GM23338 (cell line): ENCODE measurements at places on chromosomes 2 and 18. TPM values are rescaled to one million over a fixed set of nuclear protein-coding genes. Genes with fewer than 3 reads are reported as not detected.

DNA sequence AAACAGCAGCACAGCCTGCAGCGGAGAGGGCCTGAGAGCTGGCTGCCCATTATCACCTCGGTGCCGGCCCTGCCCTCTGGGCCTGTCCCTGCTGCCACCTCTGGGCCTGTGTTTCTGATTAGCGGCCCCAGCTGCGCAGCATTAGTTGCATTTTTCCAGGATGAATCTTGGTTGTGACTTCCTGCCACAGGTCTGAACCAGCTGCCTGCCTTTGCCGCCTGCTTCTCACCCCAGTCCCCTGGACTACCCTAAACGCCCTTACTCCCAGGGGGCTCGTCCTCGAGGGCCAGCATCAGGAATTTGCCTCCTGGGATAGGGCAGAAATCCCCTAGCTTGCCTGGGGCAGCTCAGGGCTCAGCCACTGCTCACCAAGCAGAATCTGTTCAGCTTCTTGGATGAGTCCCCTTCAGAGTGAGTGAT lies 342.8 kb downstream of the DYSF start:
- DNase-seq: no peak
- H3K4me3 ChIP-seq: no peak overlapping the region
- H3K27me3 ChIP-seq: no peaks in the 10 kb centered on the region
- H3K27ac ChIP-seq: no peak overlapping the region

Gene CD8B2
- not detected in 2 replicates for total RNA-seq

DNA sequence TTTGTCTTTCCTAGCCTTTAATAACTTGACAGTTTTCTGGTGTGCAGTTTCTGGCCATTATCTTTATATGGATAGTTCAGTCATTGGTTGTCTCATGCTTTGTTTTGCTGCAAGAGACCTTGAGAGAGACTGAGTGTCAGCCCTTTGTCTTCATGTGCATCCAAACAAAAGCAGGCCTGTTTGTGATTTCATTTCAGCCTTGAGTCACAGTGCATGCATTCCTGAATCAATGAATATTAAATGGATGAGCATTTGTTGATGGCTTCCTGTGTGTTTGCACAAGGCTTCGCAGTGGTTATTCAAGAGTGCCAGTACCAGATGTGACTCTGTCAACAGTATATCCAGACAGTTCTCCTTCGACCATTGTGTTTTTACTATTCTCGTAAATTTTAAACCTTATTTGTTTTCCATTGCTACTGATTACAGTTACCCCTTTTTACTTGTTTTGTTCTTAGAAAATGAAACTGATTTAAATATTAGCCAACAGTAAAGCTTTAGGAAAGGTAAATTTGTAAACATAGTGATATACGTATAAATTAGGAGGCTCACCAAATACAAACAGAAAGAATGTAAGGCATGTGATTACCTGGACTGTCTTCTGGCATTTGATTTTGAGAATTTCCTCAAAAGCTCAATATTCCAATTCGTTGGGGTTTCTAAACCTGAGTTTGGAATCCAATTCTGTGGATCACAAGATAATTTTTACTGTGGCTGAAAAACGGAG lies 319.8 kb downstream of the CTNNA2 start:
- H3K27ac ChIP-seq: peak overlapping the region; percentile 94
- peak overlapping the region; percentile 0; the same call in 1 of the 2 replicates for H3K4me3 ChIP-seq
- no peaks in the 10 kb centered on the region for H3K27me3 ChIP-seq
- H3K4me1 ChIP-seq: peaks cover 51% of the 10 kb centered on the region
- H3K36me3 ChIP-seq: no peaks in the 10 kb centered on the region

GRCh38 chr18:55525845-55526244 lies 62.1 kb downstream of the TCF4 start:
- no peaks in the 10 kb centered on the region for H3K27me3 ChIP-seq
- H3K4me3 ChIP-seq: no peak overlapping the region
- no peak overlapping the region for H3K27ac ChIP-seq

DNA sequence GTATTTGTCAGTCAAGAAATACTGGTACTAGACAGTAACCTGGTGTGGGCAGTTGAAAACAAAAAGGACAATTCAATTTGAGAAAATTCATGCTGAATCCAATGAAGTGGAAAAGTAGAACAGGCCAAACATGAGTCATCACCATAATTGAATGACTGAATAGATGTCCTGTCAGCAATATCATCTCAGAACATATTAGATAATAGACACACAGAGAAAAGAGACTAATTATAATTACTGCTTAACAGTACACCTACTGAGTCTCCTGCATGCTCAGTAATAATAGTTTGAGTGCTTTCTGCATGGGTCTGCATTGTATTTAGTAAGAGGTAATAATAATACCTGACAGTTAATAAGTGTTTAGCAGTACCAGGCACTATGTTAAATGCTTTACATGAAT lies 138.6 kb upstream of the ZC3H15 start:
- no peaks in the 10 kb centered on the region for H3K4me1 ChIP-seq
- no peak for DNase-seq
- no peaks in the 10 kb centered on the region for H3K36me3 ChIP-seq
- no peak overlapping the region for H3K27ac ChIP-seq
- no peaks in the 10 kb centered on the region for H3K27me3 ChIP-seq

GRCh38 chr18:48974304-48975119 lies 23.7 kb upstream of the SMAD7 start:
- no peak for DNase-seq
- no peaks in the 10 kb centered on the region for H3K36me3 ChIP-seq
- H3K4me3 ChIP-seq: peak overlapping the region; percentile 66
- no peak overlapping the region for H3K27ac ChIP-seq
- peaks cover 37% of the 10 kb centered on the region for H3K4me1 ChIP-seq

Gene LINC00305
- not detected in 2 replicates for total RNA-seq

GRCh38 chr2:234873828-234874173 lies 78.0 kb upstream of the SH3BP4 start:
- no peaks in the 10 kb centered on the region; the same call in 1 of the 2 replicates for H3K36me3 ChIP-seq
- no peaks in the 10 kb centered on the region for H3K4me1 ChIP-seq
- H3K27me3 ChIP-seq: no peaks in the 10 kb centered on the region
- no peak overlapping the region for H3K27ac ChIP-seq
- DNase-seq: no peak

Gene ANKRD30BL
- total RNA-seq: 0.17 and 0.62 TPM in 2 replicates

- peaks cover 10% of the 10 kb centered on the region; the same call in 1 of the 2 replicates for H3K4me1 ChIP-seq
- DNase-seq: no peak
- H3K36me3 ChIP-seq: no peaks in the 10 kb centered on the region
- H3K27me3 ChIP-seq: peaks cover 49% of the 10 kb centered on the region
Observed at GRCh38 chr2:113284476-113284875, 5.8 kb upstream of the PAX8 start.

- H3K36me3 ChIP-seq: no peaks in the 10 kb centered on the region
- H3K4me3 ChIP-seq: no peak overlapping the region
- no peak overlapping the region for H3K27ac ChIP-seq
- no peak for DNase-seq
- H3K4me1 ChIP-seq: peaks cover 13% of the 10 kb centered on the region; the same call in 1 of the 2 replicates
- H3K27me3 ChIP-seq: no peaks in the 10 kb centered on the region
Observed at GRCh38 chr2:40367652-40368051, 84.2 kb downstream of the SLC8A1 start.

Gene FOXI3
- total RNA-seq: 11.8 and 13.3 TPM in 2 replicates

DNA sequence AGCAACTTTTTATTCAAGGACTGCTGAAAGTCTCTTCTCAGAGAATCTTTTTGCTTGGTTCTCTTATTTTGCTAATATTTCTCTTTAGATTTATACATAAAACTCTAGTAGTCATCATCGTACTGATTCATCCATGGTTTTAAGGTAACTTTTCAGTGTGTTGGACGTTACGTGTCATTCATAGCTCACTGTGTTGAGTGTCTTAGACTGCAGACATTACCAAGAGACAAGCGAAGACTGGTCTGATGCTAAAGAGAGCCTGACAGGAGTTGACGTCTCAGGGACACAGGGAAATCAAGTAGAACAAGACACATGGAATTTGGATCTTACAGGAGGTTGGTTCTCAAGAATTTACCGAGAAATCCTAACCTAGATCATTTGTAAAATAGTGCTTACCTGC lies 25.5 kb downstream of the RBM44 start:
- H3K4me1 ChIP-seq: no peaks in the 10 kb centered on the region
- H3K27me3 ChIP-seq: no peaks in the 10 kb centered on the region
- no peak overlapping the region for H3K4me3 ChIP-seq
- DNase-seq: no peak
- H3K36me3 ChIP-seq: no peaks in the 10 kb centered on the region

Gene SAP130
- 28.7 and 35.1 TPM in 2 replicates for total RNA-seq

DNA sequence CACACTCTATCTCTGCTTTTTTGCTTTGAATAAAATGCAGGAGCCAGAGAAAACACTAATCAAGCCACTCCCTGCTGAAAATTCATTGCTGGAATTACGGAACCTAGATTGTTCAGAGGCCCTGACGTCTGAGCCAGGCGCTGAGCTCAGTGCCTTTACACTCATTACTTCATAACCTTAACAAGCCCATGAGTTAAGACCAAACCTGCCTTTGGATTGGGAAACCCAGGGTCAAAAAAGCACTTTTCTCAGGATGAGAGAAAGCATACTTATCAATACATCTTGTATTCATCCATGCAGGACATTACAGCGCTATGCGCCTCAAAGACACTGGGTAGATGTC lies 762 bp downstream of the INO80C start:
- H3K27ac ChIP-seq: peak overlapping the region; percentile 64; the same call in 1 of the 2 replicates
- no peaks in the 10 kb centered on the region for H3K36me3 ChIP-seq
- H3K4me1 ChIP-seq: peaks cover 57% of the 10 kb centered on the region
- no peak for DNase-seq
- H3K4me3 ChIP-seq: peak overlapping the region; percentile 61

Gene CERKL
- total RNA-seq: 0.69 TPM in 1 of 2 replicates, not detected in the other

Gene CFC1
- total RNA-seq: not detected in 2 replicates

DNA sequence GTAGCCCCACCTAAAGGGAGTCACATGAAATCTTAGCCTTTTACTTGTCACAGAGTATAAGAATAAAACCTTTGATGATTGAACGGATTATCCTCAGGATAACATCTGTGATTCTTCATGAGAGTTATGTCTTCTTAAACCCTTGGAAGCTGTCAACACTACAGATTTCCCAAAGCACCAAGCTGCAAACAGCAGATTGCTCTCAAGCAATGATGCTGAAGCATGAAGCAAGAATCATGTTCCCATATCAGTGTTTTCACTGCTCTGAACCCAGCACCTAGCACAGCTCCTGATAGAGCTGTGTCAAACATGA lies 47.6 kb upstream of the CELF4 start:
- H3K27me3 ChIP-seq: no peaks in the 10 kb centered on the region
- H3K4me1 ChIP-seq: no peaks in the 10 kb centered on the region

- peaks cover 14% of the 10 kb centered on the region for H3K27me3 ChIP-seq
- no peaks in the 10 kb centered on the region for H3K4me1 ChIP-seq
- peak; percentile 42 for DNase-seq
Observed at GRCh38 chr2:6922201-6922656, 5.0 kb downstream of the RNF144A start.

Gene ARHGAP25
- total RNA-seq: 1.9 and 2.5 TPM in 2 replicates

- H3K27me3 ChIP-seq: no peaks in the 10 kb centered on the region
- H3K27ac ChIP-seq: no peak overlapping the region
- H3K36me3 ChIP-seq: no peaks in the 10 kb centered on the region
Observed at GRCh38 chr18:60664736-60665135, 292.2 kb upstream of the MC4R start.

- H3K36me3 ChIP-seq: no peaks in the 10 kb centered on the region
- DNase-seq: no peak
- no peaks in the 10 kb centered on the region for H3K4me1 ChIP-seq
- no peak overlapping the region for H3K4me3 ChIP-seq
Observed at GRCh38 chr2:239926587-239927232, 98.4 kb downstream of the NDUFA10 start.

- no peak overlapping the region for H3K27ac ChIP-seq
- no peaks in the 10 kb centered on the region for H3K4me1 ChIP-seq
- H3K36me3 ChIP-seq: no peaks in the 10 kb centered on the region
- no peak for DNase-seq
- H3K4me3 ChIP-seq: no peak overlapping the region
- H3K27me3 ChIP-seq: no peaks in the 10 kb centered on the region
Observed at GRCh38 chr2:16852651-16853050, 187.0 kb upstream of the CYRIA start.

Gene DSC2
- 20.4 and 23.6 TPM in 2 replicates for total RNA-seq

GRCh38 chr2:71880846-71881610 lies 266.6 kb downstream of the CYP26B1 start:
- H3K27ac ChIP-seq: no peak overlapping the region
- H3K4me3 ChIP-seq: no peak overlapping the region
- H3K27me3 ChIP-seq: no peaks in the 10 kb centered on the region
- H3K36me3 ChIP-seq: no peaks in the 10 kb centered on the region
- no peak for DNase-seq

Gene HDLBP
- 306 and 312 TPM in 2 replicates for total RNA-seq

Gene SLC9A4
- total RNA-seq: not detected in 2 replicates

GRCh38 chr2:46555646-46556234 lies 76.4 kb downstream of the TMEM247 start:
- no peak overlapping the region for H3K27ac ChIP-seq
- peak overlapping the region; percentile 27; the same call in 1 of the 2 replicates for H3K4me3 ChIP-seq
- no peaks in the 10 kb centered on the region for H3K36me3 ChIP-seq
- H3K4me1 ChIP-seq: peaks cover 26% of the 10 kb centered on the region

GRCh38 chr2:239246723-239247122 lies 154.1 kb downstream of the HDAC4 start:
- no peaks in the 10 kb centered on the region for H3K36me3 ChIP-seq
- no peak overlapping the region; the same call in 1 of the 2 replicates for H3K27ac ChIP-seq
- no peak for DNase-seq
- no peak overlapping the region for H3K4me3 ChIP-seq
- no peaks in the 10 kb centered on the region for H3K27me3 ChIP-seq
- peaks cover 7% of the 10 kb centered on the region for H3K4me1 ChIP-seq

DNA sequence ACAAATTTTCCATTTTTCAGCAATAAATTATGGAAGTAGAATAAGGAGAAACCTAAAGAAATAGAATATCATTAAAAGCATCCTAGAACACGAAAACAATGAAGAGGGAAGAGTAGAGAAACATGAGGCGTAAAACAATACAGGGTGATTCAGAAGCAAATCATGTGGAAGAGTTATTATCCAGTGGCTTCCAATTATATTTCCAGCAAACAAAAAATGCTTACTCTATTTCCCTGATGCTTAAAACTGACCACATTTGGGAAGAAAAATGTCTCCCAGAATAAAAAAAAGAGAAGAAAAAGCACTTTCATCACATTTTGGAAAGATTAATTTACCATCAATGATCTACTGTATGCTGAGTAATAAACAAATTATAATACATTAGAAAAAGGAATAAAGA lies 192.6 kb downstream of the CD226 start:
- no peak overlapping the region for H3K4me3 ChIP-seq
- H3K36me3 ChIP-seq: no peaks in the 10 kb centered on the region
- H3K27me3 ChIP-seq: no peaks in the 10 kb centered on the region
- peaks cover 24% of the 10 kb centered on the region for H3K4me1 ChIP-seq
- no peak for DNase-seq

DNA sequence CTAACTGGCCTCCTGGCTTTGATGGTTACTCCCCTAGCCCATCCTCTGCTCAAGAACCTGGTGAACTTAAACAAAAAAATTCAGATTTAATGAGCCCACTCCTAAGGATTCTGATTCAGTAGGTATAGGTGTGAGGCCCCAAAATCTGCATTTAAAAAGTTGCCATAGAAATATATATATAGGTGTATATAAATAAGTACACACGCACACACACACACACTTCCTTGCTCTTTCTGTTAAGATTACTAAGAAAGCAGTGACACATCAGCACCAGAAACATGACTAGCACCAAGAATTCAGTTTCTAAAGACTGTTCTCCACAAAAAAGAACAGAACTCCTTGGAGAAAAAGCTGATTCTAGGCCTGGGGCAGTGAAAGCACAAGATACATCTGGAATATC lies 17.8 kb downstream of the EML6 start:
- no peaks in the 10 kb centered on the region for H3K4me1 ChIP-seq
- H3K27me3 ChIP-seq: no peaks in the 10 kb centered on the region
- no peaks in the 10 kb centered on the region for H3K36me3 ChIP-seq
- no peak for DNase-seq
- no peak overlapping the region for H3K4me3 ChIP-seq
- H3K27ac ChIP-seq: no peak overlapping the region
